ENCODE measurements at places on chromosomes 3 and 15.

DNA sequence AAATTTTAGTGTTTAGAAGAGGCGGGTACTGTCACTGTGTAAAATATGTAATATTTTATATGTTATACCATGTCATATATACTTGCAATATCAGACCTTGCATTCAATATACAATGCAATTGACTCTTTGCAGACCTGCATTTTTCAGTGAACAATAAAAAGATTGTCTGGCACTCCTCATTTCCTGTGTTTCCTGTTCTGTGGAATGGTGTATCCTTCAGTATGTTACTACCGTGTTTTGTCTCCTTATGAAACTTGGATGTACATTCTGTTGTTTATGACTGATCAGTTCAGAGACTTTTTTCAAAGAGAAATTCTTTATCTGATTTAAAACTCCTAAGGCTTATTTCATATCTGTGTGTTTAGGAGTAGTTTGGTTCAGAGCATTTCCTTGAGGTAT, 31.5 kb downstream of the APH1B start:
- DNase-seq = no peak

- no peak for DNase-seq
These were observed 234.8 kb downstream of the NR2F2 start for GRCh38 chr15:96565266-96565665.

GRCh38 chr3:11198070-11198469, 43.8 kb downstream of the HRH1 start:
- DNase-seq = no peak

DNA sequence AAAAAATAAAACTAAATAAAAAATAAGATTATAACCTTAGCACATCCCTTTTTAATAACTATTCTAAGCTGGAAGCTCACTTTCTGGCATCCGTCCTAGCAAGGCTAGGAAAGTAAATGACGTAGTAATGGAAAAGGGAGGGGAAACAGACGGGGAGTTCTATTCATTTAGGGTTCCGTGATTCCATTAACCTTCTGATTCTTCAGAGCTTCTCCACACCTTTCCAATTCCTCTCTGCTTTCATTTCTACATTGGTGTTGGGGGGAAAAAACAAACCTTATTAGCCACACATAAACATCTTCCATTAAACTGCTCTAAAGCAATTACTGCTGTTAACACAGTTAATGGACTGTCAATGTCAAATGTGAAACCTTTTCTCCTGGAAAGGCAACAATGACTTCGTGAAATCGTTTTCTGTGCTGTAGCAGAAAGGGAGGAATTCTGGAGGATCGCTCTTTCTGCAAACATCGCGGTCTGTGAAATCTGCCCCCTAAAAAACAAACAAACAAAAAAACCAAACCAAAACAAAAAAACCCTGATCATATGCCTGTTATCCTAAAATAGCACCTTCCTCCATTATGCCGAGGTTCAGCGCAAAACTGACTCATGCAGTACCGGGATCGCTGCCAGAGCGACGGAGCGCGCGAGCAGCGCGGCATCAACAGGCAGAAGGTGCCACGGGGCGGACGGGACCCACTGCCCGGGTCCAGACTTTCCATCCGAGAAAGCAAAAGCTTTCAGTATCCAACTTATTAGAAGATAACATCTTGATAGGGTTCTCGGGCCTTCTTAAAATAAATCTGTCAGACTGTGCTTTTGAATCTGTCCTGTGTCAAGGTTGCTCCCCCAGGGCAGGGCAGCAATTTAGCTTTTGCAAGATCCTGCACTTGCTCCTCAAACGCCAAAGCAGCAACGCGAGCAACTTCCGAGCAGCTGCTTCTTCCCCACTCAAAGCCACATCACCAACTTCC, 156.2 kb downstream of the FGF12 start:
- DNase-seq = peak; percentile 61

DNA sequence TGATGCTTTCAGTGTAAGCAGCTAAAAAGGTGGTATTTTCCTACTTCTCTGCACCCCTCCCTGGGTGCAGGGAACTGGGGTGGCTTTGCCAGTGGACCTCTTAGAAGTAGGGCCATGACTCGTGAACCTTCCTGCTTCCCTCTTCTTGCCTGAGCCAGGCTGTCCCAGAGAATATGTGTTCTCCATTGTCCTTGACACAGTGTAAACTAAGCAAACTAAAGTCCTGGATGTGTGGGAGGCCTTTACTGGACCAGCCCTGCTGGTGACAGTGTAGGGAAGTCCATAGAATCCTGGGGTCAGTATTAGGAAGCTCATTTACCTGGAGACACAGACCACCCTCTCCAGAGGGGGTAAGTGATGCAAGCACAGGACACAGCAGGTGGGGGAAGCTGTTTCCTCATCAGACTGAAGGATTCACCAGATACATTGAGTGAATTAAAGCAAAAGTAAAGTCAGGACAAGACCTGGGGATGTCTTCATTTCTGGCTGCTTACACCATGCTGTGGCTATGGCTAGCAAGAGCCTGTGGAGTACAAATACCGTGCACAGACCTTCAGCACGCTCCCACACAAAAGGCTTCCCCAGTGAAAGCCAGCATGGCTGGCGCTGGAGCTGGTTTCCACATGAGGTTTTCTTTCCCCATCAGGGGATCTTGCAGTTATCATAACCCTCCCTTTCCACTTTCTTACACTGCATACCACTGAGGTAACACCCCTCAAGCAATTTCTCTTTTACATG, 64.8 kb upstream of the LPP start:
- DNase-seq = no peak

- DNase-seq = no peak
These were observed 115.8 kb downstream of the RPLP1 start for GRCh38 chr15:69568173-69569009.

DNA sequence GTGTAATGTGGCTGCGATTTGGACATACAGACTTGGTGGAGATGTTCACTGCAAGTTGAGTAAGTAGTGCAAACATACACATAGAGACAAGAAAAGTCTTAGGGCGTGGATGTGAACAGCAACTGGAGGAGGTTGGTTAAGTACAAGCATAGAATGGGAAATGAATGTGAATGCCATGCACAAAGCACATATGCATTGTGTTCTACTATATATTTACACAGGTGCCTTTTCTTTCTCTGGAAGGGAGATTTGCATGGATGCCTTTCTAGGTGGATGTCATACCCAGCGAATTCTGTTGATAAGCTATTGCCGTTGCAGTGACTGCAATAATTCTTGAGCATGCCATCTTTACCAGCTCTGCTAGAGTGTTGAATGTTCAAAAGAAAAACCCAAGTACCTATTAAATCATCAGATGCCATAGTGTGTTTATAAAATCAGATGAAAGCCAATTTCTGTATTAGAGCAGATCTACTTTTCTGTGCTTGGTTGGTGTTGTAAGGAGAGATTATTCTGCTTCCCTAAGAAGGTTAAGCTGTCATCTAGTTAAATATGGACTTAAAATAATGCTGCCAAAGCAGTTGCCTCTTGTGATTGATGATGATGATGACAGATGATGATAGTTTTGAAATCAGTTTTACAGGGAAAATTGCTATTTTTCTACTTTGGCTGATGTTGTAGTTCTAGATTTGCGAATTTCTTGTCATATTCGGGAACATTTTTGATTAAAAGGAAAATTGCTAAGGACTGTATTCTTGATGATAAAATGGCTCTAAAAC, 148.4 kb downstream of the CNTN4 start:
- no peak for DNase-seq

GRCh38 chr15:76996076-76996525, 1.2 kb downstream of the PSTPIP1 start:
- no peak for DNase-seq

DNA sequence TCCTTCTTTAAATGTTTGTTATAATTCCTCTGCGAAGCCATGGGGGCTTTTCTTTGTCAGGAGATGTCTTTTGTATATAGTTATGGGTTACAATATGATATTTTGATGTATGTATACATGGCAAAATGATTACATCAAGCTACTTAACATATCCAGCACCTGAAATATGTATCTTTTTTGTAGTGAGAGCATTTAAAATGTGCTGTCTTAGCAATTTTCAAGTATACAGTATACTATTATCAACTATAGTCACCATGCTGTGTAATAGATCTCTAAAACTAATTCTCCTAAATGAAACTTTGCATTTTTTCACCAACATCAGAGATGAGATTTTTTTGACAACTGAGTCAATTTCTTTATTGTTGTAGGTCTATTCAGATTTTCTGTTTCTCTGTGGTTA, 77.2 kb downstream of the STXBP5L start:
- DNase-seq = no peak

- DNase-seq = no peak
These were observed 15.8 kb upstream of the KCNMB3 start for GRCh38 chr3:179266701-179267211.

DNA sequence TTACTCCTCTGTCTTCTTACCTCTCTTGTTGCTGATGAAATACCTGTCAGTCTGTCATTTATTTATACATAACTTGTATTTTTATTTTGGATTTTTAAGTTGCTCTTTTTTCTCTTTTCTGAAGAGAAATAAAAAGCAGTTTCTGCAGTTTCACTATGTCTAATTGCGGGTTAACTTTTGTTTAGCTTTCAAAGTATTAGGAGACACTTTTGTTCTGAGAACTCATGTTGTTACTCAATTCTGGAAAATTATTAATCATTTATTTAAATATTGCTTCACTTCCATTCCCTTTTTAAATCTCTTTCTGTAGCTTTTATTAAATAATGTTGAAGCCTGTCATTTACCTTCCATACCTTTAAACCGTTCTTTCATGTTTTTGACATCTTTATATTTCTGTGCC, 29.2 kb downstream of the MYLK start:
- DNase-seq = no peak

DNA sequence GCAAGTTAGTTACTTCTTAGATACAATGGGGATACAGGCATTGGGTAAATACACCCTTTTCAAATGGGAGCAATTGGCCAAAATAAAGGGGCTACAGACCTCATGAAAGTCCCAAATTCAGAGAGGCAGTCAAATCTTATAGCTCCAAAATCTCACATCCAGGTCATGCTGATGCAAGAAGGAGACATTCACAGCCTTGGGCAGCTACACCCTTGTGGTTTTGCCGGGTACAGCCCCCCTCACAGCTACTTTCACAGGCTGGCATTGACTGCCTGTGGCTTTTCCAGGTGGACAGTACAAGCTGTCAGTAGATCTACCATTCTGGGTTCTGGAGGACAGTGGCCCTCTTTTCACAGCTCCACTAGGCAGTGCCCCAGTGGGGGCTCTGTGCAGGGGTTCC, 17.5 kb upstream of the PLSCR1 start:
- DNase-seq = no peak

DNA sequence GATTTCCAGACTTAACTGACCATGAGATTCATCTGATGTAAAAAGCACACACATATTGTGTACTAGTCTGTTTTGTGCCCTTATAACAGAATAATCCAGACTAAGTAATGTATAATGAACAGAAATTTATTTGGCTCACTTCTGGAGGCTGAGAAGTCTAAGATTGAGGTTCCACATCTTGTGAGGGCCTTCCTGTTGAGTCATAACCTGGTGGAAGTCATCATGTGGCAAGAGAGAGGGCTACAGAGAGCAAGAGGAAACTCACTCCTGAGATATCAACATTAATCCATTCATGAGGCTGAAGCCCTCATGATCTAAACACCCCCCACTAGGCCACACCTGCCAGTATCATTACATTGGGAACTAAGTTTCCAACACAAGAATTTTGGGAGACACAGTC, 977.6 kb downstream of the MCTP2 start:
- DNase-seq = no peak

DNA sequence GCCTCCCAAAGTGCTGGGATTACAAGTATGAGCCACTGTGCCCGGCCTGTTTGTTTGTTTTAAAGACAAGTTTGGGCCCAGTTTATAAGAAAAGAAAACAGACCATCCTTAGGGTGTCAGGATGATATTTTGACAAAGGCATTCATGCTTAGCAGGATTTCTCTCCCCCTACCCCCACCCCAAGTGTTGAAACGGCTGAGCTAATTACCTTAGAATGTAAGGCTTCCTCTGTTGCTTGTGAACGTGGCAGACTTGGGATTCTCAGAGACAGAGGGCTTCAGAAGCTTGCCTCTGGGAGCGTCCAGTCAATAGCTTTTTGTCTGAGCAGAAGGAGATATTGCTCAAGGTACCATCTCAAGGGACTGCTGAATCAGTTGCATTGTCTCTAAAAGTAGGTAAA, 24.0 kb downstream of the FLNB start:
- no peak for DNase-seq

GRCh38 chr3:46906471-46907058, 29.0 kb downstream of the PTH1R start:
- no peak for DNase-seq

GRCh38 chr3:159280386-159281191, 478.7 kb downstream of the MFSD1 start:
- DNase-seq = no peak

- no peak for DNase-seq
These were observed 889.8 kb upstream of the NR2F2 start for GRCh38 chr15:95440712-95441111.

- no peak for DNase-seq
These were observed 48.1 kb upstream of the CDV3 start for GRCh38 chr3:133525435-133525834.

- no peak for DNase-seq
These were observed 8.4 kb upstream of the GOLGB1 start for GRCh38 chr3:121757812-121758545.

DNA sequence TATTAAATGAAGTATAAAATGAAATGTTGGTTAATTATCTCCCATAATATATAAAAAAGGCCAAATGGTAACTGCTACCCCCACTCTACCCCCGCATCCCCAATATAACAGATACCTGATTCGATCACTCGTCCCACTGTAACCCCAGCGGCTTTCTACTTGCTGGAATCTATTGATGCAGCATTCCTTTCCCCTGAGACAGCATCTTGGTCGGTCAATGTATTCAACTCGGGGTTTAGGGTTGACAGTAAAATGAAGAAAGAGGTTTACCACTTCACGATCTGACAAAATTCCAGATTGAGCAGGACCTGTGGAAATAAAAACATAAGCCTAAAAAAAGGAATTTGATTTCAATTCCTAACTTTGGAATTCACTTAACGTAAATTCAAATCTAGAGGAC, 18.6 kb upstream of the C15orf40 start:
- DNase-seq = no peak

DNA sequence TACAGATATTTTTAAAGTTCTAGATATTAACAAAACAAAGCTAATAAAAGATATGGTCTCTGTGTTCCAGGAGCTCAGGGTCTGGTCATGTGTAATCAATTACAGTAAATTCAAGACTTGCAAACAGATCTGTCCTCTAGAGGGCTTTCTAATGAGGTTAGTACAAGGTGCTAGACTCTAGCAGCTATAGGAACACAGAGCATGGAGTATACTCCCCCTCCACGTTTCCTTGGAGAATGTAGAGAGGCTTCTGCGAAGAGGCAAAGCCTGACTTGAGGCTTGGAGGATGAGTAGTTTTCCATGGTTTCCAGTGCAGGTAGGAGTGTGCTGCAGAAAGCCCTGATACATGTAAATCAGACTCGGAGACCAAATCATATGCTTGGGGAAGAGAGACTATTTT, 32.7 kb upstream of the DLG1 start:
- DNase-seq = no peak

All from left lobe of liver (tissue), 2 donors.